Stimulated activated CD8-positive, alpha-beta memory T cell treated with anti-CD3 and anti-CD28 coated beads, Interleukin-15, amount 100 ng/mL, for 24 hours (primary cell): ENCODE measurements at places on chromosomes 11 and 22.

DNA sequence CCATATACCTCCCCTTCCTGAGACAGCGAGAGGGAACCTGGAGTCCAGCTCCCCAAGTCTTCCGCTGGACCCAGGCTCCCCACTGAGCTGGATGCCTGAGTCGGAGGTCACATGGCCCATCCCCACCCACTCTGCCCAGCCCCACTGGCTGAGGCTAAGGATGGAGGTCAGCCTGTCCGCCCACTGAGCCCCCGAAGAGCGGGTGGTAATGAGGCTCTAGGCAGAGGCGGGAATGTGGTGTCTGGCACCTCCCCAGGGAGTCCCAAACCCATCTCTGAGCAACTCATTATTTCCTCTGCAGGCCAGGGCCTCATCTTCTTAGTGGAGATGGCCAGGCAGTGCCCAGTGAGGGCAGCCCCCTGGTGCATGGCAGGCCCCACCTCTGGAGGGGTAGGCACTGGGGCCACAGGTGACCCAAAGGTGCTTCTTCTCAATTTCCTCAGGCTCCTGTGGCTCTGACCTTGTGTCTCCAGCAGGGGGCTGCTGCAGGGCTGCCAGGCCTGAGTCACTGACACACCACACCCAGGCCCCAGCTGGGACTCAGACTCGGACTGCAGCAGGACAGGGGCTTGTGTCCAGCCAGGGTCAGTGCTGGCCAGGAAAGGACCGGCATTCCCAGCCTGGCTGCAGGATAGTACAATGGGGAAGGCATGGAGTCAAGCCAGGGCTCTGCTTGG is 10.2 kb upstream of the PDE2A start:
- DNase-seq, result no peak

- DNase-seq, result no peak
Observed at GRCh38 chr11:118771547-118772288, 19.2 kb downstream of the DDX6 start.

- no peak for DNase-seq
Observed at GRCh38 chr22:22935056-22935545, 47.5 kb downstream of the IGLL5 start.

- no peak for DNase-seq
Observed at GRCh38 chr11:133993107-133993506, 36.3 kb upstream of the IGSF9B start.

- no peak for DNase-seq
Observed at GRCh38 chr11:85748455-85748891, 62.5 kb downstream of the SYTL2 start.

GRCh38 chr11:33618351-33618710 is 82.3 kb downstream of the C11orf91 start:
- no peak for DNase-seq

- no peak for DNase-seq
Observed at GRCh38 chr11:16526947-16527346, 170.6 kb upstream of the SOX6 start.

GRCh38 chr22:45008751-45009605 is 827 bp downstream of the PHF21B start:
- DNase-seq, result no peak

DNA sequence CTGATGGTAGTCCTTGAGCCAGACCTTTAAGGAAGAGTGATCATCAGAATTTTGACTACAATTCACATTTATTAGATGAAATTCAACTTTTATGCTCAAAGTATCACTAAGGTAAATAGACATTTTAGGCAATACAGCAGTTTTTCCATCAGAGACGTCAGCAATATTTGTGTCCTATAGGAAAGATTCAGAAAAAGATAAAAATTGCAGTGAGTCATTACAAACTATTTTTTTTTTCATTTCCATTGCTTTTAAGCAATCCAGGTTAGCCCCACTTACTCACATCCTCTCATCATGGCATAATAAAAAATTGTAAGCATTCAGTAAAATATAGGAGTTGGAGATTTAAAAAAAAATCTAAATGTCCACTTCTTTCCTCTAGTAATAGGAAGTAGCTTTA is 46.9 kb downstream of the MSANTD4 start:
- DNase-seq, result no peak

DNA sequence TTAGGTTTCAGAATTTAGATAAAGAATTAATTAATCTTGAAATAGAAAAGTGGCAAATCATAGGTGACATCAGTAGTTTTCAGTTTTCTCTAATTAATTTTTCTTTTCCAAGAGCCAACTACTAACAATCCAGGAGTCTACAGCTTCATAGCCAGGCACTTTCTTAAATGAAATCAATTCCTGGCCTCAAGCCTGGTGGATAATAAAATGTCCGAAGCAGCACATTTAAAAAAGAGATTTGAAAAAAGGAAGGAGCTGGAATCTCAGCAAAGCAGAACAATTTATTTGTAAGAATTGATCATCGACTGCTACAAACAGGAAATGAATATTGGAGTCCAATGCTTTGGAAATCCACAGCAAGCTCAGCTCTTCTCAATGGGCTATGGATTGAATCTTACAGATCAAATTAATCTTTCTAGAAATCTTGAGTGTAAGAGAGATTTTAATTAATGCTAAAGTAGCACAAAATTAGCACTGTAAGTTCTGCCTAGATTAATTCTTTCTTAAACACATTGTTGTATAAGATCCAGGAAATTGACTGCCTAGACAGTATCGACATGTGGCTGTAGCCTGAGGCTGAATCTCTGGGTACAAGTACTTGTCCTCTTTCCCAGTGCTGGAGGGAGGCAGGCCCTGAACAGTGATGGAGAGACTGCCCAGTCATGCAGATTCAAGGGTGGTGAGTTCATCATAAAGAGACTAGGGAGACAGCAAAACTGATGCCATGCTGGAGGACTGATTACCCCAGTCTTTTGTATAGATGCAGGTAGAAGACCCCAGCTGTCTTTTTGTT is 167.8 kb upstream of the POU2AF2 start:
- DNase-seq, result no peak

- DNase-seq, result no peak
Observed at GRCh38 chr11:39674761-39675160, 1784.7 kb downstream of the LRRC4C start.

DNA sequence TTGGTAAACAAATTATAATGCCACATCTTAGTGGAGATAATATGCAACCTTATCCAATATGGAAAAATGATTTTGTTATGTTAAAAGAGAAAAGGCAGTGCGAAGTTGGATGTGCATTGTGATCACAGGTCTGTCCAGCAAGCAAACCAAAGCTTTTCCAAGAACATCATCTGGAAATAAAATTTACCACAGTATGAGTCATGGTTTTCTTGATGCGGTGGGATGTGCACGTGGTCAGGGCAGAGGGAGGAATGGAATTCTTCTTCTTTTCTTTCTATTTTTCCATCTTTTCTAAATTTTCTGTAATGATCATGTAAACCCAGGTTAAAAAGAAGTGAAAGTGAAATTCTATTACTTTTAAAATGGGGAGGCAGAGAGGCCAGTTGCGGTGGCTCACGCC is 169.8 kb downstream of the C11orf91 start:
- DNase-seq, result no peak

- DNase-seq, result no peak
Observed at GRCh38 chr11:29208117-29208516, 808.7 kb downstream of the KCNA4 start.

- no peak for DNase-seq
Observed at GRCh38 chr22:42214633-42215415, 55.6 kb downstream of the TCF20 start.

GRCh38 chr11:76230392-76230791 is 24.1 kb upstream of the WNT11 start:
- no peak for DNase-seq

GRCh38 chr11:88410656-88411055 is 73.1 kb upstream of the CTSC start:
- DNase-seq, result no peak

DNA sequence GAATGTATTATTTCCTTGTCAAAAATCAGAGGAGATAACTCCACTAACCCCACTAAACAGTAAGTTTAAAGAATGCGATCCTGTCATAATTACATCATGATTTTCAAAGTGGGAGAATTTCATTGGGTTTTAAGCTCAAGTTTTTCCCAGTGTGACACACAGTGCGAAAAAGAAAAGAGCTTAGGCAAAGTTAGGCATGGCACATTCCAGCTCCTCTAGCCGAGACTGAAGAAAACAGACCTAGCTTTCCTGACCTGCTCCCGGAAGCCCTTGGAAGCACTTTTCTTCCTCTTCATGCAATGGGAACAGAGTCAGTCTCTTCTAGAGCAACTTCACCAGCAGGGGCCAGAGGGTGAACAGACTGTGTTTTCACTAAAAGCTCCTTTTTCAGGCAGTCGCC is 76.6 kb upstream of the AKIP1 start:
- no peak for DNase-seq

- DNase-seq, result no peak
Observed at GRCh38 chr11:831118-831864, 1.5 kb upstream of the CD151 start.

- no peak for DNase-seq
Observed at GRCh38 chr22:46750863-46751443, 11.5 kb upstream of the TBC1D22A start.

DNA sequence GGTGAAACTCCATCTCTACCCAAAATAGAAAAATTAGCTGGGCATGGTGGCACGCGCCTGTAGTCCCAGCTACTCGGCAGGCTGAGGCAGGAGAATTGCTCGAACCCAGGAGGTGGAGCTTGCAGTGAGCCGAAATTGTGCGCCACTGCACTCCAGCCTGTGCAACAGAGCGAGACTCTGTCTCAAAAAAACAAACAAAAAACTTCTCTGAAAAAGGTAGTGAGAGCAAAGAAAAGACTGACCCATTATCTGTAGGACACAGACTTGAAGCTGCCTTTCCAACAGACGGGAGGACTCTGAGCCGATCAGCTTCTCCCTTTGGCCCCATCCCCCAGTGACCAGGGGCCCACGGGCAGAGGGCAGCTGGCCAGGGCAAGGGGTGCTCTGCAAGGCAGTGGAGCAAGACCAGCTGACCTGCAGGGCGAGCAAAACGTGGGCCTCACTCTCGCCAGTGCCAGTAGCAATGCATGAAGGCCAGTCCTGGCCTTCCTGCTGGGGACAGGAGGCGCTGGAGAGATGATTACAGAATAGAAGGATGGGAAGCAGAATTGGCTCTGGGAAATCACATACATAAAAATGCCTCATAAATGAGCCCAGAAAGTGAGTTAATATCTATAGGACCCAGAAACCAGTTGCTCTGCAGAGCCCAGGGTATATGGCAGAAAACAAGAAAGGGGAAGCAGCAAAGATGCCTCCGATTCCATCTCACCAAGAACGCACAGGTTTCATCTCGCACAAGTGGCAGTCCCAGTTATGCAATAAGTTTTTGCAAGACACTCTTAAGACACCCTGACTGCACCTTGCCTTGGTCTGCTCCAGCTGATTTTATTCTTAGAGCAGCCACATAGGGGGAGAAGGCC is 2.8 kb downstream of the EHD1 start:
- no peak for DNase-seq

GRCh38 chr22:23068832-23069385 is 1.4 kb upstream of the GNAZ start:
- DNase-seq, result no peak

GRCh38 chr11:119990309-119991021 is 147.4 kb downstream of the TRIM29 start:
- DNase-seq, result no peak

- no peak for DNase-seq
Observed at GRCh38 chr11:77590194-77590782, 535 bp downstream of the AQP11 start.

DNA sequence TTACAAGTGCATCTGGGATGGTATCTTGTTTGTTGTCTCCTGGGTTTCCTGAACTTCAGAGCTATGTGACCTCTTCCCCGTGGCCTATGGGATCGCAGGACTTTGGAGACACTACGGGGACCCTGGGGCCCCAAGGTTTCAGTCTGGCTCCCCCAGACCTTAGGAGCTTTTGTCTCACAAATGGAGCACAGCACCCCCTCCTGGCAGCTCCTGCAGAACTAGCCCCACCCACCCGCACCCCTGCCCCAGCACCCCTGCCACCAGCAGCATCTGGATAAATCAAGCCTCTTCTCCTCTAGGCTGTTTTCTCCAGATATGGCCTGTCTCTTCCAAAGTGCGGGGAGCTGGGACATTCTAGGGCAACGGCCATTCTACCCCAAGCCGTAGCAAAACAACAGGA is 10.4 kb downstream of the RCOR2 start:
- no peak for DNase-seq

DNA sequence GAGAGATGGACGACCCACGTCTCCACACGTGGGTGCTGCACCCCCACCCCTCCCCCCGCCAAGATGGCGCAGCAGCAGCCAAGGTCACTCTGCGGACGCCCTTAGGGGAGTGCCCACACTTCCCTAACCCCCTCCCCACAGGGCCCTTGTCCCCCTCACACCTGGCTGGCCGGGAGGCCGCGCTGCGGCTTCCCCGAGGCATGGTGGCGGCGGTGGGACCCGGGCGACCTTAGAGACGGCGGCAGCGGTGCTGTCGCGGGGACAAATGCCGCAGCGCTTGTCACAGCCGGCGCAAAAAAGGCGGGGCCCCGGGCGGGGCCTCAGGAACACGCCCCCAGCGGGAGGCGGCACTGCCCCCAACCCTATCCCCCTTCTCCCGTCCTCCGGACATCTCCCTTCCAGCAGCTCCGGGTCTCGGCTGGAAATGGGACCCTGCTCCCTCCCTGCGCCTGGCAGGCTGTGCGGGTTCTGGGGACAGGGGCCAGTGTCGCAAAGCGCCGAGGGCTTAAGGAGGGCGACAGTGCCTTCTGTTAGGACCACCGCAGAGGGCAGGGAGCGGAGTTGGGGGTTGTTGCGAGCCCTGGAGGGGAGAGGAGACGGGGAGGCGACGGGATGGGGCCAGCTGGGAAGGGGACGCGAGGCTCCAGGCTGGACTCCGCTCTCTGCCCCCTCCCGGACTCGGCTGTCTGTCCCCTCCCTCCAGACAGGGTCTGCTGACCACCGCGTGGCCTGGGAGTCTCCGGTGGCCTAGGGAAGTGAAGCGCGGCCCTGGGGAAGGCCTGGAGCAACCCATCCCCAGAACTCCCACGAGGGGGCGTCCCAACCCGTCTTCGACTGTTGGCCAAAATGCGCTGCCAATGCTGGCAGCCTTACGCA is at the start of gene CHCHD10:
CHCHD10 (minus strand) TSS at position 300 of the 876 bp plus-strand sequence; CDS start at position 202, 98 bp downstream.
- DNase-seq, result peak; percentile 59

GRCh38 chr11:36373016-36374010 is 77.2 kb downstream of the PRR5L start:
- DNase-seq, result no peak

- DNase-seq, result no peak
Observed at GRCh38 chr22:43476341-43476740, 64.5 kb downstream of the MPPED1 start.

DNA sequence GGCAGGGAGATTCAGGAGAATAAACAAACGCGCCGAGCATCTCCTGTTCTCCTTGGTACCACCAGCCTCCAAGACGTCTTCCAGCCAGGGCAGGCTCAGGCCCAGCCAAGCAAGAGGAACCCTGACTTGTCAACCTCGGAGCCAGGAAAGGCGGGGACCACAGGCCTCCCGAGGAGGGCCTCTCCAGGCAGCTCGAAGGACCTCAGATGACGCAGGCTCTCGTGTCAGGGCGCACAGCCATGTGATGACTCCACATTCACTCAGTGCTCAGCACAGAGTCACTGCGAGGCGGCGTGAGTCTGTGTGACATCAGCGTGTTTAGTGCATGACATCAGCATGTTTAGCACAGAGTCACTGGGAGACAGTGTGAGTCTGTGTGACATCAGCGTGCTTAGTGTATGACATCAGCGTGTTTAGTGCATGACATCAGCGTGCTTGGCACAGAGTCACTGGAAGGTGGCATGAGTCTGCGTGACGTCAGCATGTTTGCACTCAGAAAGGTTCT is 241.4 kb downstream of the BRD1 start:
- DNase-seq, result no peak

GRCh38 chr22:20232237-20232598 is 35.9 kb downstream of the RTN4R start:
- DNase-seq, result no peak
